ENCODE measurements at places on chromosomes 6 and 20. TPM values are rescaled to one million over a fixed set of nuclear protein-coding genes. Genes with fewer than 3 reads are reported as not detected.

Gene SLC17A4
- total RNA-seq, result not detected

Gene PRDM1
- total RNA-seq, result 17.7 TPM

Gene LMBRD1
- total RNA-seq, result 30.0 TPM

Gene DSP
- total RNA-seq, result 397 TPM

Gene NRN1
- 0.17 TPM for total RNA-seq

Gene TSPO2
- not detected for total RNA-seq

Gene PAK5
- not detected for total RNA-seq

Gene DTNBP1
- 2.8 TPM for total RNA-seq

Gene BTBD9
- 14.8 TPM for total RNA-seq

Gene CEBPB
- total RNA-seq, result 234 TPM

Gene THBS2
- total RNA-seq, result 0.19 TPM

Gene FOXS1
- total RNA-seq, result not detected

Gene TOX2
- total RNA-seq, result 9.1 TPM

Gene DNPH1
- total RNA-seq, result 75.4 TPM

Gene FOXO3
- 39.6 TPM for total RNA-seq

Gene HLA-F
- total RNA-seq, result 35.4 TPM

Gene PLCB4
- 0.21 TPM for total RNA-seq

Gene HLA-DQB2
- total RNA-seq, result 0.50 TPM

Gene MEI4
- not detected for total RNA-seq

Gene TFAP2B
- 2.0 TPM for total RNA-seq

Gene LPA
- not detected for total RNA-seq

Gene SMLR1
- total RNA-seq, result not detected

Gene APOBEC2
- total RNA-seq, result not detected

Gene SEL1L2
- not detected for total RNA-seq

Gene BTNL2
- not detected for total RNA-seq

Gene FAM83B
- total RNA-seq, result 52.2 TPM

Gene F13A1
- total RNA-seq, result not detected

Gene FAM135A
- total RNA-seq, result 30.0 TPM

Gene SGK2
- total RNA-seq, result 0.33 TPM

Gene ULBP3
- 28.5 TPM for total RNA-seq

Gene TOMM34
- 54.0 TPM for total RNA-seq

Gene AHCY
- total RNA-seq, result 274 TPM

Gene TNFRSF21
- 188 TPM for total RNA-seq

Gene VWA7
- total RNA-seq, result 1.7 TPM

Gene TEAD3
- total RNA-seq, result 12.5 TPM

Gene ISM1
- 0.33 TPM for total RNA-seq

Gene SPATA2
- total RNA-seq, result 4.2 TPM

Gene PGM3
- 63.6 TPM for total RNA-seq

Gene MAN1A1
- total RNA-seq, result 5.3 TPM

Gene CST11
- not detected for total RNA-seq

Gene HUS1B
- total RNA-seq, result 1.5 TPM

Gene LST1
- not detected for total RNA-seq

Gene HLA-DMA
- total RNA-seq, result 2.2 TPM

Gene TDRD6
- 0.09 TPM for total RNA-seq

Gene KIF25
- total RNA-seq, result not detected

Gene NMBR
- not detected for total RNA-seq

Gene TNXB
- 0.17 TPM for total RNA-seq

Gene VSX1
- total RNA-seq, result not detected

Gene ANGPT4
- total RNA-seq, result not detected

Gene AK9
- 2.2 TPM for total RNA-seq

Gene HLA-DOB
- 8.3 TPM for total RNA-seq

Gene SLPI
- 129 TPM for total RNA-seq

Gene SFTA2
- total RNA-seq, result not detected

Gene FERMT1
- 34.8 TPM for total RNA-seq

Gene PDE10A
- total RNA-seq, result not detected

Gene PRRC2A
- total RNA-seq, result 66.5 TPM

Gene ALDH8A1
- 2.7 TPM for total RNA-seq

Measured in mammary epithelial cell (primary cell).